ENCODE measurements at places on chromosomes 7 and 10.

- DNase-seq = no peak
These were observed 36.6 kb upstream of the GALNT17 start for GRCh38 chr7:71095266-71095860.

GRCh38 chr7:155808549-155809331 is 3.5 kb downstream of the SHH start:
- no peak for DNase-seq

GRCh38 chr7:96723622-96724021 is 14.0 kb upstream of the SEM1 start:
- DNase-seq = no peak

- DNase-seq = peak; percentile 49
These were observed 18.4 kb downstream of the GIMAP5 start for GRCh38 chr7:150755473-150756099.

DNA sequence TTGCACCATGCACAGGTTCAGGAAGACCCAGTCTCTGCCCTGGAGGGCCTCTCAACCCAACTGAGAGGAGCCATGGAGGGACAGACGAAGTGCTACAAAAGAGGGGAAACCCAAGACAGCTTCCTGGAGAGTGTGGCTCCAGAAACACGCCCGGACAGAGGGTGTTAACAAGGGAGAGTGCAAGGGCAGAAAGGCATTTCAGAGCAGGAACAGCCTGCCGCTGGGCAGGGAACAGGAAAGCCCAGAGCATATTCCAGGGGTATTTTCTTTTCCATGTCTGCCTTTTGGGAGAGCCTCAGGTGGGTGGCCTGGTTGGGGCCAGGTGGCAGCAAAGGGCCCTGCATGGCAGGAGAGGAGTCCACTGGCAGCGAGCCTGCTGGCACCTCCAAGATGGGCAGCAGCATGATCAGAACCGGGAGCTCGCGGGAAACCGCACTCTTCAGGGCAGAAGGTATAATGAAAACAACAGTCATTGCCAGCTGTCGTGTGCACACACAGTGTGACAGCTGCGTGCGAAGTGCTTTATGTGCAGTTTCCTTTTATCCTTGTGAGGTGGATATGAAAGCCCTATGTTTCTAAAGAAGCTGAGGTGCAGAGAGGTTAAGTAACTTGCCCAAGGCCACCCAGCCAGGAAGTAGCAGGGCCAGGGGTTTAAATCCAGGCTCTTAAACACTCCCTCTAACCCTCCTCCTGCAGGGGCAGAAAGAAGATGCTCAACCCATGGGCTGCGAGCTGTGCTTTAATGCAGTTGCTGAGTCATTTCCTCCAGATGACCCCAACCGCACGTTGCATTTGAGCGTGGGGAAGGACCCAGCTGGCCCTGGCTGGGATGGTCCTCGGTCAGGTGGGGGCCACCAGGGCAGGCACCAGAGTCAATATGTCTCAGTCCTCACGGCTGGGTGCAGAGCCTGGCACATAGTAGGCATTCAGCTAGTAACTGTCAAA is 128.6 kb downstream of the OAT start:
- no peak for DNase-seq

DNA sequence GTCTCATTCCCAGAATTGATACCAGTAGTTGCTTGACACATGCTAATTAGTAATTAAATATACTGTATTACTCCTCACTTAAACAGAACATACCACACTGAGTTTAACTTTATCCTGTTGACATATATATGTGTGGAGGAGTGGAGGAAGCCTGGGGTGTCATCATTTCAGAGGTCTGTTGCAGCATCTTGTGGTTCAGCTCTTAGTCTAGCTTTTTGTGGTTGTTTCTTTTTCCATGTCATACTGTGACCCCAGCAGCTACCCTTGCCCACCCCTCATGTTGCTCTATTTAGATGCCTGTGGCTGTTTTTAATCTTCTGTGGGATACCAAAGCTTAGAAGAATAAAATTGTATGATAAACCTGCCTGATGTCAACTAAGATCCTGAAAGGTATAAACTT is 875.4 kb downstream of the LRMDA start:
- no peak for DNase-seq

- DNase-seq = no peak
These were observed 58.8 kb upstream of the LANCL2 start for GRCh38 chr7:55306331-55306730.

GRCh38 chr7:7122033-7122478 is 60.3 kb upstream of the C1GALT1 start:
- DNase-seq = no peak

GRCh38 chr10:51291961-51292360 is 217.7 kb downstream of the PRKG1 start:
- DNase-seq = no peak

DNA sequence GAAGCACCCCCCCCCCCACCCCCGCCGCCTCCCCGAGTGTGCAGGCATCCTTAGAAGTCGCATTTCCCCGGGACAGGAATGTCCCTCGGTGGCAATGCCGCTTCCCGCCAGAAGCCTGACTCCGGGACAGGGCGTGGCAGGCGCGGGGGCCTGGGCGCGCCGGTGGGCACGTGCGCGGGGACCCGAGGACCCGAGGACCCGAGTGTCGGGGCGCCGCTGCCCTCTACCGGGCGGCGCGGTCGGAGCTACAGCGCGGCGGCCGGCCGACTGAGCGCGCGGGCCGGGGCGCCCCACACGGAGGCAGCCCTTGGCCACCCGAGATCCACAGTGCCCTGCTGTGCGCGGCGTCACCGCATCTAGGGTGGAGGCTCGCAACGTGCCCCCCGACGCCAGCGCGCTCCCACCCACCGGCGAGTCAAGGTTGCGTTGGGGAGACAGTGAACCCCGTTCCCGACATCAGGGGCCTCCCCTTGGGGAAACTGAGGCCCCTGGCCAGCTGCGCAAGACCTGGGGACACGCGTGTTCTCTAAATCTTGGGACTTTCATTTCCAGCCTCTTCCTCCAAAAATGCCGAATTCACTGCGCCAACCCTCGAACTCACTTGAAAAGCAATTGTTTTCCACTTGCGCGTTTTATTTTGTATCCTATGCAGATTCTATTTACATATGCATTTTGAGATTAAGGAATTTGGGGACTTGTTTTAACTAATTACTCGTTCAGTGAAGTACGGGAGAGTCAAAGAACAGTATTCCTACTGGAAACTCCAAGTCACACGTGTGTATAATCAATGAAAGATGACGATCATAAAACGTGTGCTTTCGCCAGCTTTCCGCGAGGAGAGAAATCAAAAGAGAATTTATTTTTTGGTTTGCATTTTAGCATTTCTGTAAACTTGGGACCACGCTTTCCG is 3.1 kb upstream of the CUX1 start:
- DNase-seq = peak; percentile 26

DNA sequence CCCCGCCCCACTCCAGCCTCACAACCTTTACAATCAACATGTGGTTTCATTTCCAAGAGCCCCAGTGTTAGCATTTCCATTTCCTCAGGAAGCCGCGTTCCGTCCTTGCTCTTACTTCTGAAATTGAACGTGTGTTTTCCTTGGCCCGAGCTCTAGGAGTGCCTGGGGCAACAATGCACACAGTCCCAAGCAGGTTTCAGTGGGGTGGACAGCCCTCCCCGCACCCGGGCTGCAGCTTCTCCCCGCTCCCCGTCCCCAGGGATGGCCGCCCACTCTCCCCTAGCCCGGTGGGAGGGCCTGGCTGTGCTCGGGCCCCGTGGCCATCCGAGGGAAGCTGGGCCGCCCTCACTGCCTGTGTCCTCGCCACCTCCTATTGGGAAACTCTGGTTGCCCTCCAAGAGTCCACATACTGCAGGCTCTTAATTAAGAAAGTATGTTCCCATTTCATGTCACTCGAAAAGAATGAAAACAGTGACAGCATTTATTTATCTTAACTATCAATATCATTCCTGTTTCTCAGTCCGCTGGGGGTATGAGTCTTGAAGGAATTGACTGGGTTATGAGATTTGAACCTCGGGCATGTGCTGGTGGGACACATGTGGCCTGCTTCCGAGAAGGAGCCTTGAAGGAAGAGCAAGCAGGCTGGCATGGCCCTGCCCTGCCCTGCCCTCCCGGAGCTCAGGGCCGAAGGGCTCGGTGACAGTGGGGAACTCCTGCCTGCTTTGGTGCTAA is 163.8 kb downstream of the GRK5 start:
- DNase-seq = no peak

- no peak for DNase-seq
These were observed 10.2 kb downstream of the CYREN start for GRCh38 chr7:135160098-135160857.

DNA sequence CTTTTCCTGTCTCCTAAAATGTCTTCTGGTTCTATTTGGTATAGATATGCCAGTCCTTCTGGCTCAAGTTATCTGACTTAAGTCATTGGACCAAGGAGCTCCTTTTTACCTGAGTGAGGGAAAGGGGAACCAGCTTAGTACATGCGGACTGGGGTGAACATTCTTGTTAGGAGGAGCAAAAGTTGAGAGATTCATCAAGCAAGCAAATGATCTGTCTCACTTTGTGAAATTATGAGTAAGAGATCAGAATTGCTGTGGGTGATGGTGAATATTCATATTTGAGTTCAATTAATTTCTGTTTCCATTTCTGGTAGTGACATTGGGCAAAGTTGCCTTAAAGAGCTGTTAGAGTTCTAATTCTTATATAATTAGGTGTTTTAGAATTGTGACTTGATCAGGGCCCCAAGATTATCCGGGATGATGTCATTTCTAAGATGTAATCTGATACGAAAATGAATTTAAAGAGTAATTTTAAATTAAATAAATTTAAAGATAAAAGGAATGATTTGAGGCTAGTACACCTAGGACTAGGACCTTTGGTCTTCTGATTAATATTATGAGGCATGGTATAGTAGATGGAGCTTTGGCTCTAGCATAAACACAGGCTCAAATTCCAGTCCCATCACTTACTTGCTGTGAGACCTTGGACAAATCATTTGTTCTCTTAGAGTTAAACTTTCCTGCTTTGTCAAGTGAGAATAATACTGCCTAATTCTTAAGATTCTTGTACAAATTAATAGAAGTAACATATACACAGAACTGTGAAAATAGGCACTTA is 60.4 kb upstream of the STRIP2 start:
- DNase-seq = no peak

DNA sequence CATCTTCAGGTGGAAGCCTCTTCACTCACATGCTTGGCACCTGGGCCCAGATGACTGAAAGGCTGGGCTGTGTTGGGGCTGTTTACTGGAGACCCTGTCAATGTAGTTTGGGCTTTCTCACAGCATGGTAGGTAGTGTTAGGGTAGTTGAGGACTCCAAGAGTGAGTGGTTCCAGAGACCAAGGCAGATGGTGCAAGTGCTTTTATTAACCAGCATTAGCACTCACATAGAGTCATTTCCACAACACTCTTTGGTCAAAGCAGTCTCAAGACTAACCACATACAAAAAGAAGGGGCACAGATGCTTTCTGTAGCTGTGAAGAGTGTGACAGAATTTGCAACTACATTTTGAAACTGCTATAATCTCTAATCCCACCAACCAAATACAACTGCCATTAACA is 135.0 kb downstream of the RTKN2 start:
- DNase-seq = no peak

DNA sequence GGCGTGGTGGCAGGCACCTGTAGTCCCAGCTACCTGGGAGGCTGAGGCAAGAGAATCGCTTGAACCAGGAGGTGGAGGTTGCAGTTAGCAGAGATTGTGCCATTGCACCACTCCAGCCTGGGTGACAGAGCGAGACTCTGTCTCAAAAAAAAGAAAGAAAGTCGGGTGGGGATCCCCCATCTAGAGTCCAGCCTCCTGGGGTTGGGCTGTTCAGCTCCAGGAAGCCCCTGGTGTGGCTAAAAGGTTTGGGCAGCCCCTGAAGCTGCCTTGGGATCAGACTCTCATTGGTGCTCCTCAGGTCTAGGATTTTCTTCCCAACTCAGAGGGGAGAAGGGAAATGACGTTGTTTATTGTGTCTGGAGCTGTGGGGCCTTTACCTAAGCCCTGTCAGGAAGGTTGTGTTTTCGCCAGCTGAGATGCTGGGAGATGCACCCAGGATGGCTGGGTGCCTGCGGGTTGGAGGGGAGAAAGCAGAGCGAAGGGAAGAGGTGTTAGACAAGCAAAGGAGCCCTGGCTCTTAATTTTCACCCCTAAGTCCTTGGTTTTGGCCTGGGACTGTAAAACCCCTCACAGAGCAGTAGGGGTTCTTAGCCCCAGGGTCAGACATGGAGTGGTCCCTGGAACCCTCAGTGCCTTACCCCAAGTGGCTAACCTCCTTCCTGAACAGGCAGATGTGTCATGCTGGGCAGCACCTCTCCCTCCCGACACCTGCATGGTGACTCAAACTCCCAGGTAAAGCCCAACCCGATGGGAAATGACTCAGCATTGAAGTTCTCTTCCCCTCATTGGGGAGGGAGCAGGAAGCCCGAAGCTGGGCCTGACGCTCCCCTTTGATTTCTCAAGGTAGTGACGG is 21.1 kb downstream of the PLAU start:
- no peak for DNase-seq

Measured in stimulated activated CD8-positive, alpha-beta memory T cell treated with anti-CD3 and anti-CD28 coated beads, Interleukin-2, amount 100 ng/mL, for 1 hour (primary cell).